Stimulated activated CD8-positive, alpha-beta memory T cell treated with anti-CD3 and anti-CD28 coated beads, Interleukin-4, amount 100 ng/mL, for 1 hour (primary cell): ENCODE measurements at places on chromosomes 2 and 18.

DNA sequence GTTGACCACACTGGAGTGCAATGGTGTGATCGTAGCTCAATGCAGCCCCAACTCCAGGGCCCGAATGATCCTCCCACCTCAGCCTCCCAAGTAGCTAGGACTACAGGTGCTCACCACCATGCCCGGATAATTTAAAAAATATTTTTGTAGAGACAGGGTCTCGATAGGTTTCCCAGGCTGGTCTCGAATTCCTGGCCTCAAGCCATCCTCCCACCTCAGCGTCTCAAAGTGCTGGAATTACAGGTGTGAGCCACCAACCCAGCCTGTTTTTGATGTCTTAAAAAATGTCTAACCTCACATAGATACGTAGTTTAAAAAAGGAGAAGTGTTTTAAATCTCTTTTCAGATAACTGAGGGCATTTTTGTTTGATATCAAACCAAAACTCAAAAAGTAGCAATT is 37.6 kb downstream of the IMPA2 start:
- no peak for DNase-seq

GRCh38 chr2:20632446-20632990 is 18.4 kb downstream of the HS1BP3 start:
- no peak for DNase-seq

- DNase-seq = no peak
These were observed 99.8 kb downstream of the METTL4 start for GRCh38 chr18:2471523-2471922.

DNA sequence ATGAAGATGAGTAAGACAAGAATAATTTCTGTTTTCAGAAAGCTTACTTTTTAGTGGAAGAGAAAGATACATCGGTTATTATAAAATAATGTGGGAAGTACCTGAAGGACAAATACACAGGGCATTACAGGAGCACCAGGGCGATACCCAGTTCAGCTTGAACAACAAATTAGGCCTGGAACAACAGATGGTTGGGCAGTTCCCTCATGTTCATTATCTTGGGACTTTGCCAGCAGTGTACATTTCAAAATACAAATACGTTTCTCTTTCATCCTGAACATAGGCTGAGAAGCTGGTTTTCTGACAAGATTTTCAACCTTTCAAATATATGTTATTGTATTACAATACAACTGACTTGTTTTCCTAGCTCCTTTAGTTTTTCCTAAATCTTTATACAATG is 79.6 kb downstream of the TGIF1 start:
- no peak for DNase-seq

- DNase-seq = no peak
These were observed 29.9 kb downstream of the PCARE start for GRCh38 chr2:29044459-29044858.

GRCh38 chr2:101587251-101587650 is 110.3 kb upstream of the MAP4K4 start:
- DNase-seq = no peak

- no peak for DNase-seq
These were observed 3.8 kb downstream of the TGIF1 start for GRCh38 chr18:3453540-3454364.

DNA sequence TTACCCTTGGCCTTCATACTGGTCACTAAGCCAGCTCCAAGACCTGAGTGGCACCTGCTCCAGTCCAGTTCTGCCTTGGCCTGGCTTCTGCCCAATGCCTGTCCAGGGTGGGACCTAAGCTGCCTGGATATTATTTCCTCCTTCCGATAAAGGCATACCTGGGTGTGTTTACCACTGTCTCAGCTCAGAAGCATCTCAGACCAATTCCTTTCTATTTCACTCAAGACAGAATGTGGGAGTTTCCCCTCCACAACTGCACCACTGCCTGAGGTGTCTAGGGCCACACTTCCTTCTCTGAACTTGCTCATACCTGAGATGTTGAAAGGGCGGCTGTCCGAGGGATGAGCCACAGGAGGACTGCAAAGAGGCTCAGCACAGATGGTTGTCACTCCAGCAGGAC is 18.4 kb upstream of the CAB39 start:
- DNase-seq = no peak

DNA sequence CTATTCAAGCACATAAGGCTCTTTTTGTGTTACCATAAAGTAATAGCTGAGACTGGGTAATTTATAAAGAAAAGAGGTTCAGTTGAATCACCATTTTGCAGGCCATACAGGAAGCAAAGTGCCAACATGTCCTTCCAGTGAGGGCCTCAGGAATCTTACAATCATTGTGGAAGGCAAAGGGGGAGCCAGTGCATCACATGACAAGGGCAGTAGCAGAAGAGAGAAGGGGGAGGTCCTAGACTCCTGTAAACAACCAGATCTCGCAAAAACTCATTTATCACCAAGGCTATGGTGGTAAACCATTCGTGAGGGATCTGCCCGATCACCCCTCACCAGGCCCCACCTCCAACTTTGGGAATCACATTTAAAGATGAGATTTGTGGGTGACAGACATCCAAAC is 16.7 kb downstream of the DSG4 start:
- DNase-seq = no peak

- no peak for DNase-seq
These were observed 39.4 kb upstream of the RND3 start for GRCh38 chr2:150526827-150527226.

DNA sequence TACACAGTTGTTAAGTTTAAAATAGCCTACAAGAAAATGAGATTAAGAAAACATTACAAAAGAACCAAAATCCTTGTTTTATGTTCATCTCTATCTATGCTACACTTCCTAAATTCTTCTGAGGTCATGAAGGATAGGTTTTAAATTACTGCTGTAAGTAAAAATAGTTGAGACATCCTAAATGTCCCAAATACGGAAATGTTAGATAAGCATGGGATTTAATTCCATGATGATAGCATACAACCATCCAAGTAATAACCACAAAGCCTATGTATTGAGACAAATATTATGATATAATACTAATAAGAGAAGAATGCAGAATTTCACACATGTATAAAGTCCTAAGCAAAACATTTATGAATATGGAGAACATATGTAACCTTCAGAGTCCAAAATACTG is 34.1 kb downstream of the PIEZO2 start:
- no peak for DNase-seq

DNA sequence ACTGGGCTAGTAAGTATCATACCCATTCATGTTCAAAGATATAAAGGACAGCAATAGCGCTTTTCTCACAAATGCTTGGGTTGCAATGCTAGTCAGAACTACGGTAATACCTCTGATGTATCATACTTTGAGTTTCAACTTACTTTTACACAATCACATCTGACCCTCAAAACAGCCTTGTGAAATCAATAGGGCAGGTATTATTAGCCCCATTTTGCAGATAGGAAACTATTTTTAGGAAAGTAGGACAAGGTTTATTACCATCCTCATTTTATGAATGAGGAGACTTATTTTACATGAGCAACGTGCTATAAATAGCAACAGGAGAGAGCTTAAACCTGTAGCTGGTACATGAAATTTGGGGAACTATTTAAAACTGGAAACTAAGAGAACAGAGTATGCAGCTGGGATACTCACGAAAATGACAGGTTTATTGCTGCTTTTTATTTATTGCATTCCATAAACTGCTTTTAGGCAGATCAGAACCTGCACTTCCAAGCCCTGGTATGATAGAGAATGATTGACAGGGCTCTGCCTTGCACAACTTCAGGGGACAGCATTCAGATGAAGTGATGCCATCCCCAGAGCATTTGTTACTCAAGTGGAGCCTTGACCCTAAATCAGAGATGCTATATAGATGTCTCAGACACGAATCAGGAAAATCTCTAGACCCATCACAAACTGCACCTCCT is 42.4 kb upstream of the PPM1B start:
- DNase-seq = no peak

DNA sequence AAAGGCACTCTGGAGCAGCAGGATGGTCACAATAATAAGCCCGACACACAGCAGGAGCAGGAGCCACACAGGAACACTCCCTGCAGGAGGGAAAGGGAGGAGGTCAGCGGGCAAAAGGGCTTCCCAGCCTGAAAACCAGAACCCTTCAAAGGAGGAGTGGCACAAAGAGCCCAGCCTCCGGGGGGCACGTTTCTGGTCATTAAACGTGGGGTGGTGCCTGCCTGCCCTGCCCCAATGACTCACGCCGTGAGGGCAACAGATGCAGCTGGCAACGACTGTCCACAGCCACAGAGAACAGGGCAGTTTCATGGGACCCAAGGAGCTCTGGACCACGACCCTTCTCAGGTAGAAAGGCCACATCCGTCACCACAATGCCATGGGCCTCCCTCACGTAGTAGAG is 3.0 kb downstream of the PREB start:
- DNase-seq = no peak

DNA sequence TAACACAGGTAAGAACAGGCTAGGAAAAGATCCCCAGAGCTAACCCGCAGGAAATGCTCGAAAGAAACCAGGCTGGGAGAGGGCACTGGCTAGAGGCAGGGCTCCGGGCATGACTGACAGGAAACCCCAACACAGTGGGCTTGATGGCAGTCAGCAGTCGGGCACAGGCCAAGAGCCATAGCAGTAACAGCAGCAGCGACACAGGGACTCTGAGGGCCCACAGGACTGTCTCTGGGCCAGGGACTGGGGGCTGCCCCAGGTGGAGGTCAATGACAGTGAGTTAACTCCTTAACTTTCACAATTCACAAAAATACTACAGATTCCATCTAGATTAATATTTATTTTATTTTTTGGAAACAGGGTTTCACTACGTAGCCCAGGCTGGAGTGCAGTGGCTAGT is 37.3 kb upstream of the ASPRV1 start:
- no peak for DNase-seq

DNA sequence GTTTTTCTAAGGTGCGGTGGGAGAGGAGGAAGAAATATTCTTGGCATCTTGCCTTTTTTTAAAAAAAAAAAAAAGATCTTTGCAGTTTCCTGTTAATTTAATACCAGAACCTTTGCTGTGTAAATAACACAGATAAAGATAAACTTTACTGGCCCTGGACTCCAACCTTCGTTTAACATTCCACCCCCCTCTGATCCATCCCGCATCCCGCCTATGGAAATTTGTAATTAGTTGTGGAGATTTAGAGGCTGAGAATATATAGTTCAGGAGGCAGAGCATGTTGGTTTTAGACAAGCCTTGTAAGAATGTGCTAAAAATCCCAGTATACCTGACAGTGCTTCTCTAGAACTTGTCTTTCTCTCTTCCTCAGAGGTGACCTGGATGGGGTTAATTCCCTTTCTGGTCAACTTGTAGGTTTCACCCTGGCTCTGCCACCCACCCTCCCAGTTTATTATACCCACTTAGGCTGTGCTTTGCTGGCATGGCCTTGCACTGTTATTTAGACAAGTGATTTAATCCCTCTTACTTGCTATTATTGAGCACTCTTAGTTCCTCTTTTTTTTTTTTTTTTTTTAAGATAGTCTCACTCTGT is 2.9 kb upstream of the C2orf72 start:
- no peak for DNase-seq

- DNase-seq = no peak
These were observed 171.8 kb downstream of the UBR3 start for GRCh38 chr2:169999054-169999453.

GRCh38 chr18:76364282-76365259 is 130.5 kb downstream of the ZNF516 start:
- no peak for DNase-seq

DNA sequence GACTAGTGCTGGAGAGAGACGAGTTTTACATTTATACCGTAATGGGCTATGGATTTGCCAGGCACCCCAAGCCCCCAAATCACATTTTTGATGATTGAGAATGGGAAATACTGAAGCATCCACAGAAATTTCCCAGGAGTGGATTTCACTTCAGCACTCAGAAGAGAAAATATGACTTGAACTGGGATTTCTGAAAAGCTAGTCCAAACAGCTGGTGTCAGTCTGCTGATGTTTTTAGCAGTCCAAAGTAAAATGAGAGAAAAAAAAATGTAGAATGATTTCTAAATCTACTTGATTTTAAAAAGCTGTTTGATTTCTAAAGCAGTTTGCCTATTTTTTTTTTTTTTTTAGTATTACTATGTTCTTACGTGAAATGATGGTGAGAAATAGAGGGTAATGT is 105.0 kb downstream of the PLEKHM3 start:
- no peak for DNase-seq

DNA sequence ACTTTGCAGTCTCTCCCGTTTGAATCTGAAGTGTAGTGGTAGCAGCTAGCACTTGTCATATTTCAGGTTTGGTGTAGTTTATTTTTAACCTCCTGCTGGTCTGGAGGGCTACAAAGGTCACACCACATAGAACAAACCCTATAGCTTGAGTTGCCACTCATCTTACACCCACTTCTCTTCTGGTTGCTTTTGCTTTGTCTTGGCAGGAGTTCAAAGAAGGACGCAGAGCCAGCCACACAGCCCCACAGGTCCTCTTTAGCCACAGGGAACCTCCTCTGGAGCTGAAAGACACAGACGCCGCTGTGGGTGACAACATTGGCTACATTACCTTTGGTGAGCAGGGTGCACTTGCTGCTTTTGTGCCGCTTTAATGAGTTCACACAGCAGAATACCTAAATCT is 15.6 kb upstream of the GPBAR1 start:
- no peak for DNase-seq

GRCh38 chr18:37654034-37654433 is 88.4 kb upstream of the CELF4 start:
- DNase-seq = no peak

GRCh38 chr2:152166633-152167032 is 8.9 kb downstream of the STAM2 start:
- DNase-seq = no peak

GRCh38 chr18:76558881-76559667 is 64.0 kb upstream of the ZNF516 start:
- DNase-seq = no peak

- peak; percentile 52 for DNase-seq
These were observed 7.0 kb upstream of the EPG5 start for GRCh38 chr18:45974088-45974536.

- DNase-seq = no peak
These were observed 20.9 kb downstream of the MTERF4 start for GRCh38 chr2:241081190-241081642.

DNA sequence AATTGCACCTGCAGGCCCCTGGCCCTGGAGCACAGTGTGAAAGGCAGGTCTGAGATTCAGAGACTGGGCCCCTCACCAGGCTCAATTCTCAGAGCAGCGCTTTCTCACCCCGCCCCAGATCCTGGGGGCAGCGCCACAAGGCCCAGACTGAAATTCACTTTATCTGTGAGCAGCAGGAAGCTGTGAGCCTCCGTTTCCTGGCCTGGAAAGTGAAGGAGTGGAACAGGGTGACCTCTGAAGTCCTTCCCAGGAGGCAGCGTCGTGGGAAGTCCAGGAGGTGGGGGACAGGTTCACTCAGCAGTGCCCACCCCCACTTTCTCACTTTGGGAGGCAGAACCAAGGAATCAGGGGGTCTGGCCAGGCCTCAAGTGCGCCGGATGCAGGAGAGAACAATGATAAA is 235.4 kb downstream of the NDUFA10 start:
- no peak for DNase-seq
